ENCODE measurements at places on chromosomes 3 and 15. TPM values are rescaled to one million over a fixed set of nuclear protein-coding genes. Genes with fewer than 3 reads are reported as not detected.

The INKA1 gene
- 6.5 TPM for total RNA-seq

The PLSCR2 gene
- not detected for total RNA-seq

The STAB1 gene
- total RNA-seq: 1.1 TPM

The LRRC2 gene
- 4.7 TPM for total RNA-seq

The LRTM1 gene
- total RNA-seq: not detected

The EXOG gene
- total RNA-seq: 14.5 TPM

The STX19 gene
- total RNA-seq: not detected

The RARB gene
- total RNA-seq: 4.1 TPM

The CPLX3 gene
- total RNA-seq: not detected

The GRAMD2A gene
- not detected for total RNA-seq

The TRH gene
- total RNA-seq: under 0.01 TPM

The IGSF11 gene
- under 0.01 TPM for total RNA-seq

Measured in osteoblast (primary cell).